ENCODE measurements at places on chromosomes 1 and 21. TPM values are rescaled to one million over a fixed set of nuclear protein-coding genes. Genes with fewer than 3 reads are reported as not detected.
A peak's percentile ranks its signal among the peaks of the same experiment; 100 is the strongest.

The S100A2 gene
- 0.19 TPM for polyA plus RNA-seq

DNA sequence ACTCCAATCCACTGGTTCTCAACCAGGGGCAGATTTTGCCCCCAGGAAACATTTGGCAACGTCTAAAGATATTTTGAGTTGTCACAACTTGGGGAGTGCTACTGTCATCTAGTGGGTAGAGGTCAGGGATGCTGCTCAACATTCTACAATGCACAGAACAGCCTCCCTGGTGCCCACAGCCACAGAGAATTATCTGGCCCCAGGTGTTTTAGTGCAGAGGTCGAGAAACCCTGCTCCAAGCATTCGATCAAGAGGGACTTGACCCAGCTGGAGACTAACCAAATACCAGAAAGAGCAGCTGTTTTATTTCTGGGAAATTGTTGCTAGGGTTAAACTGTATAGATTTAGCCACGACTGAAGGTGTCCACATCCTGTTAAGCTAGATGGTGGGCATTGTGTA lies 19.2 kb downstream of the CD247 start:
- no peak for DNase-seq

The PDE4B gene
- polyA plus RNA-seq: 63.7 TPM

- no peak for DNase-seq
These were observed 53.3 kb downstream of the CNIH3 start for GRCh38 chr1:224669403-224669802.

- DNase-seq: no peak
These were observed 18.6 kb upstream of the GBP5 start for GRCh38 chr1:89291276-89291675.

- DNase-seq: no peak
These were observed 81.8 kb downstream of the AJAP1 start for GRCh38 chr1:4736254-4736653.

GRCh38 chr1:109201123-109201703 lies 12.5 kb upstream of the SARS1 start:
- DNase-seq: no peak

The NBPF6 gene
- not detected for polyA plus RNA-seq

DNA sequence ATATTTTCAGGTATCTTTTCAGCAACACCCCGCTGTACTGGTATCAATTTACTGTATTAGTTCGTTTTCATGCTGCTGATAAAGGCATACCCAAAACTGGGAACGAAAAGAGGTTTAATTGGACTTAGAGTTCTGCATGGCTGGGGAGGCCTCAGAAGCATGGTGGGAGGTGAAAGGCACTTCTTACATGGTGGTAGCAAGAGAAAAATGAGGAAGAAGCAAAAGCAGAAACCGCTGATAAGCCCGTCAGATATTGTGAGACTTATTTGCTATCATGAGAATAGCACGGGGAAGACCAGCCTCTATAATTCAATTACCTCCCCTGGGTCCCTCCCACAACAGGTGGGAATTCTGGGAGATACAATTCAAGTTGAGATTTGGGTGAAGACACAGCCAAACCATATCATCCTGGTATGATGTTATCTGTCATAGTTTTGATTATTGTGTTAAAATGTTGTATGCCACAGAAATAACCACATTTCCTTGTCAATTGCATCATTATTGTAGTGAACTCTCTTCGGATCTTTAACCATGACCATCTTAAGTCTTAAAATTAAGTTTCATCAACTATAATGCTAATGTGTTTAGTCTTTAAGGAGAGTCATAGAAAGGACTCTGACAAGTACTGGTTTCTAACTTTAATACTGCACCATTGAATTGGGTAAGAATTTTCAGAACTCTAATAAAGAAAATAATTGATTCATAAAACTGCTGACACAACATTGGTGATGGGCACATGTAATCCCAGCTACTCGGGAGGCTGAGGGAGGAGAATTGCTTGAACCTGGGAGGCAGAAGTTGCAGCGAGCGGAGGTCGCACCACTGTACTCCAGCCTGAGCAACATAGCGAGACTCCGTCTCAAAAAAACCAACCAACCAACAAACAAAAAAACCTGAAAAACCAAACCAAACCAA lies 58.2 kb downstream of the TBX19 start:
- DNase-seq: no peak

- no peak for DNase-seq
These were observed 80.9 kb upstream of the BACH1 start for GRCh38 chr21:29217818-29218291.

- peak; percentile 43 for DNase-seq
These were observed 769 bp downstream of the GALE start for GRCh38 chr1:23799570-23800399.

DNA sequence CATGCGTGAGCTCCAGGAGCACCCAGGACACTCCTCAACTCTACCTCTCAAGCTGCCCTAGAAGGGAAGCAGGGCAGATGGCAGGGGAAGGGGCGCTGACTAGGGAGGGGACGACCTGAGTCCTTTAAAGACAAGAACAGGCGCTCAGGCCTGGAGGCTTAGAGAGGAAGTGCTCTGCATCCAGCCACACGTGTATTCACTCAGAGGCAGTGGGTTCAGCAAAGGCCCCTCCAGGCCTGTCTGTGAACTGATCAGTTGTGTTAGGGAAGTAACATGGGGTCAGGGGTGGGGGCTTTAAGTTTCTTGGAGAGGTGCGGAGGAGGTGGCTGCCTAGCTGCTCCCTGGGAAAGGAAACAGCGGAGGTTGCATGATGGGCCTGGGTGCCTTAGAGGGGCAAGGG lies 37.1 kb upstream of the ARF1 start:
- DNase-seq: no peak

- DNase-seq: peak; percentile 41
These were observed 10.3 kb downstream of the LAPTM5 start for GRCh38 chr1:30747033-30748008.

DNA sequence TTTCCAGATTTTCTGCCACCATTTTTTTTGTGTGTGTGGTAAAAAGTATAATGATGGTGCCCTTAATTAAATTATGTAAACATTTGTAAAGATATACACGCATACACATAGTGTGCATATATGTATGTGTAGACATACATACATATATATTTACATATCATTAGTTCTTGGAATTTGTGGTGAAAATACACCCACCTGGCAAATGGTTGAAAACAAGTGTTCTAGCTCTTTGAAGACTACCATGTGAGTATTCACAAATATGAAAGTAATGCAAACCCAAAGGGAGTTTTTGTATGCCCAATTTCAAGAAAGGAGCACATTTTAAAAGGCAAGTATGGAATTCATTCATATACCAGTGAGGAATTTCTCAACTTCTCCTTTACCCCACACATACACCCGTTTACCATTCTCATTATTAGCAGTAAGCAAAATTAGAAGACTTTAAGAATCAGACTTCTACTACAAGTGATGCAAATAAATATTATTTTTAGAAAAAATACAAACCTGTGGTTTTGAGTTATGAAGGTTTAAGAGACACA lies 8.0 kb downstream of the RABGAP1L start:
- no peak for DNase-seq

GRCh38 chr1:46400421-46400820 lies 6.3 kb downstream of the FAAH start:
- DNase-seq: no peak

- DNase-seq: no peak
These were observed 4.2 kb upstream of the DNAJC28 start for GRCh38 chr21:33495743-33496142.

DNA sequence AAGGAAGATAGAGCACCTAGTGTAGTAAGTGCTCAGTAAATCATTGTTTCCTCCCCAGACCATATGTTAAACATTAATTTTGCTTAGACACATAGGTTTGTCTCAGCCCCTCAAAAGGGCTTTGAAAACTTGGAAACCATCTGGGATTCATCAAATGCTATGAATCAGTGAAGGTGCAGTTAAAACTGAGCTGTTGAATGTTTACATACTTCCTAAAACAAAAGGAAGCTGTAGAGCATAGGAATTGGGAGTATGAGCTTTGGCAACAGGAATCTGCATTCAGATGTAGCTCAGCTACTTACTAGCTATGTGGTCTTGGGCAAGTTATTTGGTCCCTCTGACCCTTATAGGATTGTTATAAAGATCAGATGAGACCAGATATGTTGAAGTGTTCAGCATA lies 18.7 kb upstream of the PODN start:
- no peak for DNase-seq

- DNase-seq: no peak
These were observed 13.1 kb upstream of the SLC30A1 start for GRCh38 chr1:211591980-211592493.

The ATP1A4 gene
- 0.12 TPM for polyA plus RNA-seq

The NFASC gene
- polyA plus RNA-seq: 0.01 TPM

DNA sequence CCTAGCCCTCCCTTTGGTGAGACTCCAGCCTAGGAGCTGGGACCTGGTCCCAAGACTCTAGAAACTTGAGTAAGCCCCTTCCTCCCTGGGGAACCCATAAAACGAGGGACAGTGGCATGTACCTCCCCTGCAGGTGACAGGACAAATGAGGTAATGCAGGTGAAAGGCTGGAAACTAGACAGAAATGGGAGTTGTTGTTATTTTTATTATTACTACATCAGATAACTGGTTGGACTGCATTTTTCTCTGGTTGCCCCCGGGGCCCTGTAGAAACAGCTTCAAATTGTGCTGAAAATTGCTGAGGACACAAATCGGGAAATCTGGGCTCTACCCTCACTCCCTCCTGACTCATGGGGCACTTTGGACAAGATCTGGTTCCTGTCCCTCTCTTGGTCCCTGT lies 132.3 kb upstream of the WNT4 start:
- no peak for DNase-seq

The HSPB7 gene
- not detected for polyA plus RNA-seq

DNA sequence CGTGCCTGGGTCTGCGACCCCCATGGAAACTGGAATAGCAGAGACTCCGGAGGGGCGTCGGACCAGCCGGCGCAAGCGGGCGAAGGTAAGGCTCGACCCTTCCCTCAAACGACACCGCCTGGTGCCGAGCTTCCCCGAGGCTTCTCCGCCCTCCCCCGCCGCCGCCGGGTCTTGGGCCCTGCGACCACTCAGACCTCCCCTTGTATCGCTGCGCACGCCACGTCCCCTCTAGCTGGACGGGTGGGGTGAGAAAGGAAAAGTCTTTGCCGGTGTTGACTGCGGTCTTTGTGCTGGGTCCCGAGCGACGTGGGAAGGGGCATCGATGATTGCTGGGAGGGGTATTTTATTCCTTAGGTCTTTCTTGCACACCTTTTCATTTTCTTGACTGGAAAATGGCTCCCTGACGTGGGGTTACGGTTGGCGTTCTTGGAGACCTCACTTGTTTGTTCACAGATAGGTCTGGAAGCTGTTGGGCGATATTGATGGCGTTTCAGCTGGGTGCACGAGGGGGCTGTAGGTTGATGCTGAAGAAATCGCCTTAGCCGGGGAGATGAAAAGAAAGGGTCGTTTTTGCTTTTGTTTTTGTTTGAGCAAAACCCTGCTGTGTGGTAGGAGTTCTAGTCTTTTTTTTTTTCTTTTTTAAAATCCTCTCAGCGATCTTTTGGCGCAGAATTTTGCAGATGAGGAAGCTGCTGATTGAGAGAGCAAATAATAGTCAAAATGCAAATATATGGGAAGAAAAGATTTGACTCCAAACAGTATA lies 776 bp downstream of the KDM1A start:
- peak; percentile 47 for DNase-seq

The CLEC20A gene
- 5.2 TPM for polyA plus RNA-seq

The CCDC185 gene
- not detected for polyA plus RNA-seq

All from B cell (primary cell).